ENCODE measurements at places on chromosomes 3 and 15.

DNA sequence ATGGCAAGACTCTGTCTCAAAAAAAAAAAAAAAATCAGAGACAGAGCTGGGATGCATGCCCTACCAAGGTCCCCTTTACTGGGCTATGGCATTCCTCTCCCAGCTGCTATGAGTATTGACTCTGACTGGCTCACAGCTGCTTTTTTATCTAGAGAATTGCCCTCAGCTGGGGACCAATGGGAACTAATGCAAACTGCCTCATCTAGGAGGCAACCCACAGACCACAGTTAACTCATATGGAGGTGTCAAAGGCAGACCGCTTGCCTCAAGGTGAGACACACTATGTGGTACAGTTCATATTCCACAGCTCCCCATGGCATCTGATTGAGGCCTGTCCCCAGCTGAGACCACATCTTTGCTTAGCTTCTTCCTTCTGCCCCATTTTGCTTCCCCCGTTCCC is 183.5 kb upstream of the EOMES start:
- H3K27ac ChIP-seq = no peak overlapping the region
- H3K36me3 ChIP-seq = no peaks in the 10 kb centered on the region

DNA sequence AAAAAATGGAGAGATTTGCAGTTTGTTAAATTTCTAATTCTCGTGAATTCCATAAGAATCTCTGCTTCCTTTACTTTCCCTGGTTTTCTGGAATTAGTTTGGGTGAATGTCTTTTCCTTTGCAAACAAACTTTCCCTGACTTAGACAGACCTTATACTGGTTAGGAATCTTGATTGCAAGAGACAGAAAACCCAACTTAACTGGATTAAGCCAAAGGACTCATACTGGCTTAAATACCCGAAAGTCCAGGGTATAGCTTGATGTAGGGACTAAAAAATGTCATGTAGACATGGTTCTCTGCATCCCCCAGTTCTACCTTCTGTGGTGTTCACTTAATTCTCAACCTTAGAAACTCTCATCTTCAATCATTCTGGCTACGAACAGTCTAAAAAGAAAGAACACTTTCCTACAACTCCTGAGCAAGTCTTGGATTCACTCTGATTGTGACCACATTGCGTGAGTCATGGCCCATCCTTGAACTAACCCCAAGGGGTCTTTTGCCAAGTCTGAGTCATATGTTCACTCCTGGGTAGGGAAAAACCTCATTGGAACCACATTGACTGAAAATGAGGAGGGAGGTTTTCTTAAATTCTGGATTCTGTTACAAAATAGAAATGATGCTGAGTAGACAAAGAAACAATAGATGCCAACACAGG is 136.0 kb upstream of the DAZL start:
- H3K27ac ChIP-seq = no peak overlapping the region
- DNase-seq = no peak
- H3K4me1 ChIP-seq = peaks cover 8% of the 10 kb centered on the region
- H3K36me3 ChIP-seq = 0 out of 2 replicates have a peak, but pooled peaks cover 11% of the 10 kb centered on the region
- no peaks in the 10 kb centered on the region for H3K27me3 ChIP-seq
- H3K4me3 ChIP-seq = no peak overlapping the region

DNA sequence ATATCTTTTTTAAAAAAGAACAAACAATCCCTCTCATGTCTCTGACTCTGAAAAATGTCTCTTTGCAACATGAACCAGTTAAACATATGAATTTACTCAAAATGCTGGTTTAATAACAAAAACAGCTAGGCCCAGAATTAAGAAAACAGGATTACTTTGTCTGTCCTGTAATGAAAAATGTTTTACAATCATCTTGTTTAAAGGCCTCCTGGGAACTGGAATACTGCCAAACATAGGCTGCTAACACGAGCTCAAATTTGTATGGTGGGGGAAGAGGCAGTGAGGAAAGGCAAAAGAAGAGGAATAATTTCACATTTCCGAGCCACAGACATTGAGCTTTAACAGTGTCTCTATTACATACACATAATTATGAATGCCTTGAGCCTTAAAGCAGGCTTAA is 61.7 kb upstream of the PPIB start:
- H3K27me3 ChIP-seq = no peaks in the 10 kb centered on the region
- H3K4me3 ChIP-seq = no peak overlapping the region
- no peaks in the 10 kb centered on the region for H3K36me3 ChIP-seq
- no peak overlapping the region for H3K27ac ChIP-seq
- H3K4me1 ChIP-seq = no peaks in the 10 kb centered on the region

DNA sequence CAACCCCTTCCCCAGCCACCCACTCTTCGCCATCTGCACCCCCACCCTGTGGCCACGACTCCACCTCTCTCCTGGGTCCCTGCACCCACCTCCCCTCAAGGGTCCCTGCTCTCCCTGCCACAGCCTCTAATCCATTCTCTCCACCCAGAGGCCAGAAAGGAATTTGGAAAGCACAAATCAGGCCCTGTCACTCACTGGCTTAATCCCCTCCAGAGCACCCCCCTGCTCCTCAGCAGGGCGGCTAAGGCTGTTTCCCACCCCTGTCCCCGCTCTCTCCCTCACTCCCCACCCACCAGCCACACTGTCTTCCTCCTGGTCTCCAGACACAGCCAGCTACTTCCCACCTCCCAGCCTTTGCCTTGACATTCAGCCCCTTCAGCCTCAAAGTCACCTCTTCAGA is 150.0 kb upstream of the LINGO1 start:
- H3K36me3 ChIP-seq = no peaks in the 10 kb centered on the region
- H3K4me1 ChIP-seq = peaks cover 5% of the 10 kb centered on the region
- no peak overlapping the region for H3K27ac ChIP-seq
- DNase-seq = no peak
- no peak overlapping the region for H3K4me3 ChIP-seq

GRCh38 chr3:5275529-5275928 is 88.0 kb downstream of the EDEM1 start:
- DNase-seq = no peak
- H3K27ac ChIP-seq = no peak overlapping the region
- no peak overlapping the region for H3K4me3 ChIP-seq

DNA sequence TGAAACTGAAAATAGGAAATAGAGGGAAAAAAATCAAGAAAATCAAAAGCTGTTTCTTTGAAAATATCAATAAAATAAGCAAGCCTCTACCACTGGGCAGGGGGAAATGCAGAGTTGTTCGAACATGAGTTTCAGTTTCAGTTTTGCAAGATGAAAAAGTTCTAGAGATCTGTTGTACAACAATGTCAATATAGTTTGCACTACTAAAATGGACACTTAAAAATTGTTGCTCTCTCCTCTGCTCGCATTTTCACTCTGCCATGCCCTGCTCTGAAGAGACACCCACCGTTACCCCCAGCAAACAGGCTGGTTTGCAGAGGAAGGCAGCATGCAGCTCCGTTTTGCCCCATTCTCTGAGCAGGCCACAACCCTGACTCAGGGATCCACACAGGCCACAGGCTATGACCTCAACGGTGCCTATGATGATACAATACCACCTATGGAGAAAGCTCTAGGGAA is 64.5 kb downstream of the ZNF148 start:
- no peaks in the 10 kb centered on the region for H3K36me3 ChIP-seq
- H3K27ac ChIP-seq = no peak overlapping the region
- H3K27me3 ChIP-seq = no peaks in the 10 kb centered on the region
- H3K4me3 ChIP-seq = no peak overlapping the region
- no peak for DNase-seq

DNA sequence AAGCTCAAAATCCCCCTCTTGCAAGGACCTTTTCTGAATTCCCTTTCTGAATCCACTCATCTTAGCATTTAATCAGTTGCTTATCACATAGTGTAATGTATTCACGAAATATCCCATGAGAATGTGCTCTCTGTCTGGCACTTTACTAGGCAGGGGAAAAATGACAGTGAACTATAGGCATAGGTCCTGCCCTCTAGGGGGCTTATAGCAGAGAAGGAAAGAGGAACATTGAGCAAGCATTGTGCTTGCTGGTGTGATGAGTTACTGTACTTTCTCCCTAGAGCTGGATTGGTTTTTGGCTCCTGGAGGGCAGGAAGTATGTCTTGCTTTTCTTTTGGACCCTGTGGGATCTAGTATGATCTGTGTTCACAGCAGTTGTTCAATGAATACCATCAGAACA is 26.5 kb downstream of the DUOX2 start:
- no peaks in the 10 kb centered on the region for H3K36me3 ChIP-seq
- no peak overlapping the region for H3K27ac ChIP-seq
- peak; percentile 21 for DNase-seq
- H3K4me1 ChIP-seq = no peaks in the 10 kb centered on the region
- H3K27me3 ChIP-seq = no peaks in the 10 kb centered on the region

- no peaks in the 10 kb centered on the region for H3K36me3 ChIP-seq
- H3K4me3 ChIP-seq = no peak overlapping the region
- DNase-seq = no peak
- no peaks in the 10 kb centered on the region for H3K4me1 ChIP-seq
- H3K27ac ChIP-seq = no peak overlapping the region
Measured at GRCh38 chr15:60757831-60758570, 279.1 kb upstream of the ICE2 start.

- H3K36me3 ChIP-seq = no peaks in the 10 kb centered on the region
- peak overlapping the region; percentile 46 for H3K4me3 ChIP-seq
- DNase-seq = peak; percentile 90
- H3K27me3 ChIP-seq = no peaks in the 10 kb centered on the region
Measured at GRCh38 chr15:98800437-98801233, 152.3 kb downstream of the IGF1R start.

DNA sequence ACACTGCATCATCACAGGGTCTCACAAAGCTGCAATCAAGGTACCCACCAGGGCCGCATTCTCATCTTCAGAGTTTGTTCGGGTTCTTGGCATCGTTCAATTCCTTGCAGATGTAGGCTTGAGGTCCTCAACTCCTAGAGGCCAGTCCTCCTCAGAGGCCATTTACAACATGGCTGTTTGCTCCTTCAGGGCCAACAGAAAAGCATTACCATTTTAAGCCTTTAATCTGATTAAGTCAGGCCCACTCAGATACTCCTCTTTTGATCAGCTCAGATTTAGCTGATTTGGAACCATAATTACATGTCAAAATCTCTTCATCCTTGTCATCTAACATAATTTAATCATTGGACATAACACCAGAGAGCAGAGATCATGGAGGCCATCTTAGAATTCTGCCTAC is 55.4 kb downstream of the BFSP2 start:
- no peaks in the 10 kb centered on the region for H3K4me1 ChIP-seq
- no peaks in the 10 kb centered on the region for H3K27me3 ChIP-seq
- no peak for DNase-seq
- H3K27ac ChIP-seq = no peak overlapping the region
- no peak overlapping the region for H3K4me3 ChIP-seq

DNA sequence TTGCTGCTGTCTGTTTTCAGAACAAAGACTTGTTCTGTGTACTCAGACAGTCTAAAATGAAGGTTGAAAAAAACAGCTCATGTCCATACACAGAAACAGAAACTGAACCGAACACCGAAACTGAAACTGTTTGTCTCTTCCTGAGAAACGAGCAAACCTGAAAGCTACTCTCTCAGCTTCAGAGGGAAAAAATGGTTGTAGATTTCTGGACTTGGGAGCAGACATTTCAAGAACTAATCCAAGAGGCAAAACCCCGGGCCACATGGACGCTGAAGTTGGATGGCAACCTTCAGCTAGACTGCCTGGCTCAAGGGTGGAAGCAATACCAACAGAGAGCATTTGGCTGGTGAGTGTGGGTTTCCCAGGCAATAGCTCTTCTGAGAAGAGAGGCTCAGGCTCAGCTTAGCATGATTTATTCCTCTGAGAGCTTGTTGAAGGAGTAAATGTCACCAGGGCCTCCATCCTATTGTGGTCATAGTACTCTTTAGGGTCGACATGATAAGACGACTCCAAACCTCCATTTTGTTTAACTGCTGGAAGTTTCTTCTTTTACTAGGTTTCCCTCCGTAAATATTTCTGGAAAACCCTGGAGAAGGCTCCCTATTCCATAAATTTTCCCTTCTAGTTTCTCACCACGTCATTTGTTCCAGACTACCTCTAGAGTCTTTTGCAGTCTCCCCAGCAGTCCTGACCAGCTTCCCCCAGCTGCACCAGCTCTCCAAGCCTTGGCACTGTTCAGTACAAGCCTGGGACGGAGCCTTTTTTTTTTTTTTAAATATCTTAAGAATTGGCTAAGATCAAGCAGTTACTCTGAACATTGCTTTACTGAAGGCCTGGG is at the start of gene RTP4:
Gene RTP4 (plus strand): TSS at position 135 of the 838 bp plus-strand sequence. CDS start 57 bp downstream, at position 192.
- DNase-seq = no peak
- H3K4me3 ChIP-seq = no peak within 1 kb of the TSS

DNA sequence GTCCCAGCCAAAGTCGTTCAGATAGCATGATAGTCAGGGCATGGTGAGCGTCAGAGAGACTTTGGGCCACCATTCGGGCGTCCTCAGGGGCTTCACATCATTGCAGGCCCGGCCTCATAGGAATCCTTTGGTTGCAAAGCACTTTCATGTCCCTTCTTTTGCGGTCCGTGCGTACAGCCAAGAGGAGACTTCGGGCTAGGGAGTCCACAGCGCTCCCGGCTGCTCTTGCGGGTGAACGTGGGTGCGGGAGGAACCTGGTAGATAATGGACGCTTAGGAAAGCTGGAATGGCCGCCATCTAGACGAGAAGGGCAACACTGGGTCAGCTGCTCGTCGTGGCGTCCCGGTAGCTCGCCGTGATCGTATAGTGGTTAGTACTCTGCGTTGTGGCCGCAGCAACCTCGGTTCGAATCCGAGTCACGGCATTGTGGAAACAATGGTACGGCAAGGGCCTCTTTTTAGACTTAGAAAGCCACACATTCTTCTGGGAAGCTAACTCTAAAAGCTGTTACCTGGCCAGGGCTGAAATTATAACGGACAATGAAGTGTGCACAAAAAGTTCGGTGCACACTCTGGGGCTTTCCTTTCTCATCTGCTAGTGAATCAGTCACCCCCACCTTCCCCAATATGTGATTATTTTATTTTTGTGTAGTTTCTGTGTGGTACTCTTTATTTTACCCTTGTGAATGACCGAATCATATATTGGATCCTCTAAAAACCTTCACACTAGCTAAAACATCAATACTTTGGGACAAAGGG is 13.2 kb upstream of the SHF start:
- H3K4me1 ChIP-seq = no peaks in the 10 kb centered on the region
- no peaks in the 10 kb centered on the region for H3K27me3 ChIP-seq
- H3K36me3 ChIP-seq = no peaks in the 10 kb centered on the region
- 0 out of 2 replicates have a peak overlapping the region, but pooled peaks have one; percentile 18 for H3K27ac ChIP-seq

GRCh38 chr15:69486481-69487110 is 34.0 kb downstream of the RPLP1 start:
- H3K36me3 ChIP-seq = no peaks in the 10 kb centered on the region
- no peak overlapping the region for H3K27ac ChIP-seq
- H3K4me3 ChIP-seq = no peak overlapping the region
- no peak for DNase-seq
- no peaks in the 10 kb centered on the region for H3K4me1 ChIP-seq

- DNase-seq = no peak
- no peaks in the 10 kb centered on the region for H3K27me3 ChIP-seq
- no peak overlapping the region for H3K27ac ChIP-seq
- H3K4me1 ChIP-seq = no peaks in the 10 kb centered on the region
- H3K4me3 ChIP-seq = no peak overlapping the region
- H3K36me3 ChIP-seq = peaks cover 5% of the 10 kb centered on the region
Measured at GRCh38 chr15:39242345-39242744, 338.5 kb upstream of the THBS1 start.

GRCh38 chr15:88918738-88919137 is 5.6 kb upstream of the MFGE8 start:
- H3K4me1 ChIP-seq = peaks cover 5% of the 10 kb centered on the region
- DNase-seq = no peak
- H3K4me3 ChIP-seq = no peak overlapping the region
- H3K36me3 ChIP-seq = no peaks in the 10 kb centered on the region
- H3K27me3 ChIP-seq = no peaks in the 10 kb centered on the region
